ENCODE measurements at places on chromosomes 13 and 19. TPM values are rescaled to one million over a fixed set of nuclear protein-coding genes. Genes with fewer than 3 reads are reported as not detected.
A peak's percentile ranks its signal among the peaks of the same experiment; 100 is the strongest.

The KLK15 gene
- not detected for total RNA-seq

GRCh38 chr13:72745260-72745659 lies 17.5 kb downstream of the BORA start:
- H3K27me3 ChIP-seq: no peaks in the 10 kb centered on the region
- peaks cover 4% of the 10 kb centered on the region for H3K36me3 ChIP-seq
- H3K4me1 ChIP-seq: no peaks in the 10 kb centered on the region
- DNase-seq: no peak
- H3K27ac ChIP-seq: no peak overlapping the region
- no peak overlapping the region for H3K4me3 ChIP-seq

DNA sequence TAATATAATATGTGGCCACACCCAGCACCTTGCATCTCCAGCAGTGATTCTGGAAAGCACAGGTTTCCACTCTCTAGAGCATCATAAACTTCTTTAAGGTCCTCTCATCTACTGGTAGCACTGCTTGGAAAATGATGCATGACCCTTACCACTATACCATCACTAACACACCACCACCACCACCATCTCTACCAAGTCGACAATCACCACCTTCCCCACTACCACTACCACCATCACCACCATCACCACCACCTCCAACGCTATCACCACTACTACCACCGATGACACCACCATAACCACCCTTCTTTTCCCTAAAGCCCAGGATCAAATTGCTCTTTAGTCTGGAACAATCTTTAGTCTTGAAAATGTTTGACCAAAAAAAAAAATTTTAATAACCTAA lies 390.4 kb downstream of the SUCLA2 start:
- H3K4me3 ChIP-seq: no peak overlapping the region
- no peaks in the 10 kb centered on the region for H3K36me3 ChIP-seq
- no peaks in the 10 kb centered on the region for H3K27me3 ChIP-seq
- no peak for DNase-seq
- H3K27ac ChIP-seq: no peak overlapping the region
- H3K4me1 ChIP-seq: no peaks in the 10 kb centered on the region

GRCh38 chr19:5020368-5020767 lies 51.5 kb downstream of the KDM4B start:
- H3K36me3 ChIP-seq: peaks cover 69% of the 10 kb centered on the region
- DNase-seq: no peak
- no peak overlapping the region for H3K27ac ChIP-seq

- H3K27me3 ChIP-seq: no peaks in the 10 kb centered on the region
- DNase-seq: no peak
- peaks cover 10% of the 10 kb centered on the region for H3K4me1 ChIP-seq
- no peak overlapping the region for H3K4me3 ChIP-seq
Measured at GRCh38 chr13:111387026-111387871, 66.8 kb downstream of the TEX29 start.

- no peaks in the 10 kb centered on the region for H3K4me1 ChIP-seq
- H3K36me3 ChIP-seq: peaks cover 6% of the 10 kb centered on the region
- DNase-seq: no peak
- no peaks in the 10 kb centered on the region for H3K27me3 ChIP-seq
Measured at GRCh38 chr13:109207622-109208021, 578.2 kb downstream of the MYO16 start.

- no peak overlapping the region for H3K4me3 ChIP-seq
- no peaks in the 10 kb centered on the region for H3K27me3 ChIP-seq
- no peak for DNase-seq
- H3K4me1 ChIP-seq: peaks cover 19% of the 10 kb centered on the region
Measured at GRCh38 chr13:97245011-97245410, 22.9 kb downstream of the MBNL2 start.

The IFNL1 gene
- total RNA-seq: not detected

The GSX1 gene
- total RNA-seq: 0.22 TPM

GRCh38 chr19:34431681-34432402 lies 3.7 kb downstream of the UBA2 start:
- DNase-seq: no peak
- H3K4me3 ChIP-seq: no peak overlapping the region
- peaks cover 6% of the 10 kb centered on the region for H3K4me1 ChIP-seq
- no peak overlapping the region for H3K27ac ChIP-seq
- peaks cover 31% of the 10 kb centered on the region for H3K36me3 ChIP-seq

- peaks cover 13% of the 10 kb centered on the region for H3K27me3 ChIP-seq
- H3K4me3 ChIP-seq: no peak overlapping the region
- H3K4me1 ChIP-seq: peaks cover 11% of the 10 kb centered on the region
- peak; percentile 80 for DNase-seq
- H3K36me3 ChIP-seq: no peaks in the 10 kb centered on the region
Measured at GRCh38 chr19:53057904-53058580, 13.5 kb downstream of the ERVV-2 start.

GRCh38 chr13:22644941-22645340 lies 535.8 kb upstream of the SGCG start:
- no peaks in the 10 kb centered on the region for H3K36me3 ChIP-seq

DNA sequence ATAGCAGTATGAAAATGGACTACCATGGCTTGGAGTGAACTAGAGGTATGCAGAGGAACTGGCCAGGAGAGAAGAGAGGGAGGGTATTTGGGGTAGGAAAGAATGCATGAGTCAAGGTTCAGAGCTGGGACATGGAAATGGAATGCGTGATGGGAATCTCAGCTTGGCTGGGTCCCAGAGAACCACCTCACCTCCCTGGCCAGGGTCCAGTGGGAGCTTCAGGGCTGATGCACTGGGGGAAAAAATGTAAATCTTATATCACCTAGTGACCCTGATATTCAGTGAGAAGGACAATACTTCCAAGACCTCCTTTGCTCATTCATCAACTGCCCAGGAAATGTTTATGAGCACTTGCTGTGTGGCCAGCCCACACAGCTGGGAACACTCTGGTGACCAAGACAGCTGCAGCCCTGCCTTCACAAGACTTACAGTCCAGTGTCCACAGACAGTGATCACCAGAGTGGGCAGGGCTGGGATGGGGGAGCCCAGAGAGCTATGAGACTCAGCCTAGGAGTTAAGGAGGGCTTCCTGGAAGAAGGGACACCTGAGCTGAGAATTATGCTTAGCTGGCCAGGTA lies 12.8 kb downstream of the IGSF23 start:
- H3K4me1 ChIP-seq: no peaks in the 10 kb centered on the region
- DNase-seq: no peak
- no peak overlapping the region for H3K27ac ChIP-seq
- H3K36me3 ChIP-seq: no peaks in the 10 kb centered on the region
- no peaks in the 10 kb centered on the region for H3K27me3 ChIP-seq
